EL (cell line): ENCODE measurements at places on chromosomes 3 and 15.

DNA sequence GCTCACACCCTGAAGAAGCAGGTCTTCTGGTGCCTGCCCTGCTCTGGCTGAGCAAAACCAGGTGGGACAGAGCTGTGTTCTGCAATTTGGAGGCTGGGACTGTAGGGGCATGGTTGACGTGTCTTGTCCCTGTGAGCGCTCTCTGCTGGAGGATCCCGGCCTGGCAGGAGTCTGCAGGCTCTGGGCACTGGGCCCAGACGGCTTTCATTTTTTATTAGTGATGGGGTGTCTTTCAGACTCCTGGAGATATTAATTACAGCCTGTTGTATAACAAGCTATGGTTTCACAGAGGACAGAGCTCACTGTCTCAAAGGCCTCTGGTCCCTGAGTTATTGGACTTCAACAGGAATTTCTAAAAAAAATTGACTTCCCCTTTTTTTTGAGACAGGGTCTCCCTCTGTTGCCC, 29.5 kb upstream of the ZNF710 start:
- peak; percentile 55 for DNase-seq

GRCh38 chr3:135806317-135806716, 159.2 kb upstream of the PPP2R3A start:
- DNase-seq = no peak

DNA sequence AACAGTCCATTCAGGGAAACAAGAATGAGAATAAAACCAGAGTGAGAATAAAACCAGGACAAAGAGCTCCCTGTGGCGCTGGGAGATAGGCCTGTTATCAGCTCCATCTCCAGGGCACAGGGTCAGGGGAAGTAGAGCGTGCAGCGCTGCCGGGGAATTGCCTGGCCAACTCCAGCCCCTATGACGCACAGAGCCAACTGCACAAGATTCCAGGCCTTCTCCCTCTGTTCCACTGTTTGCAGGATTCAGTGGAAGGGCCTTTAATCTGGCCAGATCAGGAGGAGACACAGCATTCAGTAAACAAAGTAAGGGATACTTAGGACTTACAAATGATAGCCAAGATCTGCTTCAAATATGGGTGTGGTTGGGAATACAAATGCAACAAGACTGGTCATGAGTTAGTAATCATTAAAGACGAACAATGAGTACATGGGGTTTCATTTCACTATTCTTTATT, 49.4 kb downstream of the ITGB5 start:
- peak; percentile 89 for DNase-seq

DNA sequence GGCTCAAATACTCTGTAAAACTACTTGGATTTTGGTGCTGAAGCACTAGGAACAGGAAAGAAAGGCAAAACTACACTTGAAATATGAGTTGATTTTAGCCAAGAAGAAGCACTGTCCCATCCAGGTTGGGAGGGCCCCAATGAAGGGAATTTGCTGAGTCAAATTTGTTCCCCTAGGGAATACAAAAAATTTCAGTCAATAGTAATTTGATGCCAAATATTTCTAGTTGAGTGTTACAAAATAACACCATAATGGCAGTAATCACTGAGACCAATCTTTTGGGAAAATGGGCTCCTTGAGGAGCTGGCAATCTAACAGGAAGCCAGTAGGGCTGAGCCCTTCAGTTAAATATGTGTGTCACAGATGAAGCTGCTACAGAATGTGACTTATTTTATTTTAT, 896.9 kb downstream of the DIPK2A start:
- DNase-seq = no peak

DNA sequence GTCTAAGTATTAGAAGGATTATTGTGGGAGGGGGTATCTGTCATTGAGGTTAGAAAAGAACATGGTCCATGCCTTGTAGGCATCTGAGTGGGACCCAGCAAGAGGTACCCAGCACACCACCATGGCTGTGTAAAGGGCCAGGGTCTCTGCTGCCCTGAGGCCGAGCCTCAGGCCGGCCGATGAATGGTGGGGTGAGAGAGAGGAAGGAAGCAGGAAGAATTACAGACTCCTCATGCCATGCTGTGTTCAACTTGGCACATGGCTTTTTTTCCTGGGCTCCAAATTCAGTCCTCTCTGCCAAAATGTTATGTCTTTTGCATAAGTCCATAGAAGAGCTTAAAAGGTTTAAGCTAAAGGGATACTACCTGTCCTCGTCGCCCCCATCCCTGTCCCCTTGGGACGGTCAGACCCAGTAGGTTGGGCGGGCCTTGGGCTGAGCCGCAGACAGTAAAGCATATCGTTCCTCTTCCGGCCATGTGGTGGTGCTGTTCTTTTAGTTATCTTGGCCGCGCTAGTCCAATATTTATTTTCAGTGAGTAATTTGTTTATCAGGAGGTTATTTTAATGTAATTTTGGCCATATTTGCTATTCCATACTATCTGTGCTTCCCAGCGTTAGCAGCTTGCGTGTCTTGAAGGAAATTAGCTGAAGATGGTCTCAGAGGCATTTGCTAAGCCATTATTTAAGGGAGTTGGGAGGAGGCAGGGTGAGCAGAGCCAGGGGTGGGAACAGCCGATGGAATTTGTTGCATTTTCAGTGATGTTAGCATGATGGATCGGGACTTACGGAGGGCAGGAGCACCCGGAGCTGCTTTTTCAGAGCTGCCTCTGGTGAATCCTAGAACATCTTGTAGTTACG, 152.4 kb downstream of the AGBL1 start:
- DNase-seq = no peak

DNA sequence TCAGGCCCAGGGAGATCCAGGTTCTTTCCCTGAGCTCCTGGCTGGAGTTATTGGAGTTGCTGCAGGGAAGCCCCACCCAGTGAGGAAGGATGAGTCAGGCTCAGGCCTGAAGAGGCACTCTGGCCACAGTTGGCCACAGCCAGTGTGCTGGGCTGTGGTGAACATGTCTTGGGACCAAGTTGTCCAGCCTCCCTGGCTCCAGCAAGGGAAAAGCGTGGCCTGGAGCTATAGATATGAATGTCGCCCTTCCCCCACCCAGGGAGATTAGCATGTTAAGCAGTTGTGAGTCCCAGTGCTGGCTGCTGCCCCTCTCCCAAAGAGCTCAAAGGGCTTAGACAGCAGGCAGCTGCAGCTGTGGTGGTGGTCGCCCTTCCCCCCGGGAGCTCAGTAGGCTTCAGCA, 963.2 kb downstream of the ROBO2 start:
- peak; percentile 33 for DNase-seq

GRCh38 chr3:177852001-177852807, 654.9 kb upstream of the TBL1XR1 start:
- peak; percentile 26 for DNase-seq

DNA sequence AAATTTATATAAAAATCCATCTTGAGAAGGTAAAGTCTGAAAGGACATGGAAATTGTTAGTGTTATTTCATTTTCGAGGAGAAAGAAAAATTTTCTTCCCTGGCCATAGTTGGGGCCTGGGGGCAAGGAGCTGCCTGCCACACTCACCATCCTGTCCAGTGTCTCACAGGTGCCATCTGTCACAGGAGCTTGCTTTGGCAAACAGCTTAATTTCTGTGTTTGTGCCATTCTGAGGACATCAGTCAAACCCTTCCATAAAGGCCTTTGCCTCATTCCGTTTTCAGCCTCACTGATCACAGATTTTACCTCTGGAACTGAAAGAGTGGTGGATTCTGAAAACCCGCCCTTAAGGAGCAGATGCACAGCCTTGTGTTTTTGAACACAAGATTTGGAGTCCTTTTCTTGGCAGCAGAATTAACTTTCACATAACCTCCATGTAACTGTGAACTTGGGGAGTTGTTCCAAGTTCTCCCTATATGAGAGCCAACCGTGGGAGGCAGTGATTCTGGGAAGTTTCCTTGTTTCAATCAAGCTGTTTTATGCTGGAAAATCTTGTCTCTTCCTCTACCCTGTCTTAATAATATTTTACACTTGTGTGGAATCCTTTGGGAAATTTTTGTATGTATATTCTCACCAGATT, 254.7 kb downstream of the CACNA2D3 start:
- no peak for DNase-seq

DNA sequence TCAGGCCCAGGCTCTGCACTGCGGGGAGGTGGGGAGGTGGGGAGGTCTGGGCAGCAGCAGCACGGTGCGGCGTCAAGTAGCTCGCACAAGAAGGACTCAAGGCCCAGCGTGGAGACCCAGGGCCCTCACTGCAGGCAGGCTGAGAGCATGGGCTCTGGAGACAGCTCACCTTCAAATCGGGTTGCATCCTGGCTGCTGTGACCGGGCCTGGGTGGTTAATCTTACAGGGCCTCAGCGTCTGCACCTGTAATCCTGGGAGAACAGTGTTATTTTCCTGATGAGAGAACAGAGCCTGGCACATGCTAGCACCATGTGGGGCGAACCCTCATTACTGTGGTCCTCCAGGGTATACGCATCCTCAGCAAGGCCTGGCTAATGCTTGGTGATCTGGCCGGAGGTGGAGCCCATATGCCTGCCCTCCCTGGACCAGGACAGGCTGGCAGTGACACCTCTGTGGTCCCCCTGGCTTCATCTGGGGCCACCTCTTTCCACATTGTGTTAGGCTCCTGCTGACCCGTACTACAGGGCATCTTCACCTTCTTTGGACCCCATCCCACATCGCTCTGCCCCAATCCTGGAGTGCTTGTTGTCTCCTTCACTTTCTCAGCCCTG, 55.5 kb downstream of the RGMA start:
- no peak for DNase-seq

GRCh38 chr3:56219894-56220805, 248.1 kb downstream of the ERC2 start:
- DNase-seq = peak; percentile 5

DNA sequence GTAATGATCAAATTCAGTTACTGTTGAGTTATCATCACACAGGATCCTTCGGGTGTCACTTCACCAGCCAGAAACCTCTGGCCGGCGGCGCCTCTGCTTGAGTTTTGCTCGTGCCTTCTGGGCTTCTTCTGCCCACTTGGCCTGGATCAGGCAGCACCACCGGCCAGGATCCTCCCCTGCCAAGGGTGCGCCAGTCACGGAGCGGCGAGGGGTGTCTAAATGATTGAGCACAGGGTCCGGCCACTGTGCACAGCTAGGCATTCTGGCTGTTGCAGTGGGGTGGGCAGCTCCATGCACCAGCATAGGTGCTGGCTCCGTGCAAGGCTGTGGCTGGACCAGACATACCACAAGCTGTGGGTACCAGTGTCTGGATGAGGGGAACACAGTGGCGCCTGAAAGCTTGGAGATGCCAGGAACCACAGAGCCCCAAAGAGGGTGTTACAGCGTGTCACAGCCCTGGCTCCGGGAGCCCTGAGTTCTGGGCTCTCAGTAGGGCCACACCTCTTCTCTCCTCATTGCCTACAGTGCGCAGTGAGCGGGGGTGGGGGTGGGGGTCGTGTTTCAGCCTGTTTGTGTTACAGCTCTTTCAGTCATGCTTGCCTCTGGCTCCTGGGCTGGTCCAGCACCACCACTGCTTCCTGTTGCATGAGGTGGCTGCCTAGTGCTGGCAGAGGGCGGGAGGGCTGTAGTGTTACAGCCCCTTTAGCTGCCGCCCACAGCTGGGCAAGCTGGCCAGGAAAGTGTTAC, 169.4 kb downstream of the FNDC3B start:
- DNase-seq = no peak

DNA sequence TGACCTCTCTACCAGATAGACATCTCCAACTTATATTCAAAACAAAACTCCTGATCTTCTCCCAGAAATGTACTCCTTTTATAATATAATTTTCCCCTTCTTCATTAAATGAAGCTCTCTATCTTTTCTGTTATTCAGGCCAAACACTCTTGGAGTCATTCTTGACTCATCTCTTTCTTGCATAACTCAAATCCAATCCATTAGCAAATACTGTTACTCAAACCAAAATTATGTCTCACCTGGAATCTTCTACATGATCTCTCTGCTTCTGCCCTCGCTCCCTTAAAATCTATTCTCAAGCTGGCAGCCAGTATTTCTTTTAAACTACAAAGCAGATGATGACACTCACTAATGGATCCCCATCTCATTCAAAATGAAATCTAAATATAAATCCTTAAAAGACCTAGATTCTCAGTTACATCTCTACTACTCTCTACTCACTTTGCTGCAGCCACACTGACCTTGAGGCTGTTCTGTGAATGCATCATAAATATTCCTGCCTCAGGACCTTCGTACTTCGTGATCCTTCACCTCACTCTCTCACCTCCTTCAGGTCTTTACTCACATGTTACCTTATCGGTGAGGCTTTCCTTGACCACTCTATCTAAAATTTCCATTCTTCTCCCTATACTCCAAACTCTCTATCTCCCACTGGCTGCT, 160.9 kb downstream of the TBC1D5 start:
- no peak for DNase-seq

GRCh38 chr3:169391672-169392071, 271.8 kb downstream of the MECOM start:
- DNase-seq = no peak

DNA sequence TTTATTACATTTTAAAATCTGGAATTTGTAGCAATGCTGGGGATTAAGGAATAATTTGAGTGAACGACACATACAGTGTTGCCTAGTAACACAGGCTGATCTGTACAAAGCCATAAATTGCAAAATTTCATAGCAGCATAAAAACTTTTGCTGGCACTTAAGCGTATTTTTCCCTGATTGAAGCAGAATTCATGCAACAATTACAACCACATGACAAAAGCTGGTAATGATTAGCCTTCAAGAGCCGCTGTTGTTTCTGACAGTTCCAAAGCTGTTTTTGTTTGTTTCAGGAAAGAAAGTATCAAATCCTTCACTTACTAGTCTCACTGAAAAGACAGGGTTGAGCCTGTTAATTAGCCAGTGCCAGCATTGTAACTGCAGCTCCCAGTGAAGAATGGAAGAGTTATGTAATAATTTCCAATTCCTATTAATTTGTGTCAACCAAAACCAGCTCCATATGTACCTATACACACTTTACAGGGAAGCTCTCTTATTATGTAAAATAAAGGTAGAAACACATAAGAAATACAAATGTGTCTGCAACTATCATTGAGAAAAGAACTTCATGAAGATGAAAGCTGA, 60.7 kb downstream of the AGTR1 start:
- DNase-seq = no peak

- DNase-seq = no peak
These were observed 220.3 kb upstream of the STT3B start for GRCh38 chr3:31312400-31312799.

GRCh38 chr15:75202251-75203016, 752 bp downstream of the C15orf39 start:
- peak; percentile 80 for DNase-seq

GRCh38 chr3:197026481-197026866, 3.1 kb downstream of the MELTF start:
- DNase-seq = no peak

DNA sequence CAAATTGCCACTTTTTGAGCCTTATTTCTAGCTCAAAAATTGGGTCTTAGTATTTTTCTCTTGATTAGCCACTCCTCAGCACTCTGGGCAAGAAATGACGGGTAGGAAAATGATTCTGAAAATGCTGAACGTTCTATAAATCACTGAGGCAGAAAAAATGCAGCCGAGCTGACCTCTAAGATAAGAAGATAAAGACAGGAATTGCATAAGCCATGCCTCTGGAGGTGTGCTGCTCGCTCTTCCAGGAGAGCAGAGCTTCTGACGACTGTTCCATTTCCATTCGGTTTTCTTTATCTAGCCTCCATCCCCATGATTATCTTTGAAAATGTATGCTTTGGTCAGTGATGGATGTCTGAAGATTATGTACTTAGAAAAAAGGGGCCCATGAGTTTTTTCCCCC, 558.8 kb upstream of the ADAMTS9 start:
- DNase-seq = no peak

- DNase-seq = no peak
These were observed 80.2 kb upstream of the OCA2 start for GRCh38 chr15:28179270-28179669.

GRCh38 chr3:33277193-33277882, at the start of gene FBXL2:
Gene FBXL2, plus strand, starts transcription at chr3:33277442. Its CDS starts 71 bp downstream, at chr3:33277513.
- peak; percentile 70 for DNase-seq

GRCh38 chr3:192812743-192813383, 85.5 kb upstream of the FGF12 start:
- peak; percentile 65 for DNase-seq
